ENCODE measurements at places on chromosomes 7 and 10.

- DNase-seq: no peak
These were observed 81.6 kb upstream of the SAMD8 start for GRCh38 chr10:75029857-75030256.

DNA sequence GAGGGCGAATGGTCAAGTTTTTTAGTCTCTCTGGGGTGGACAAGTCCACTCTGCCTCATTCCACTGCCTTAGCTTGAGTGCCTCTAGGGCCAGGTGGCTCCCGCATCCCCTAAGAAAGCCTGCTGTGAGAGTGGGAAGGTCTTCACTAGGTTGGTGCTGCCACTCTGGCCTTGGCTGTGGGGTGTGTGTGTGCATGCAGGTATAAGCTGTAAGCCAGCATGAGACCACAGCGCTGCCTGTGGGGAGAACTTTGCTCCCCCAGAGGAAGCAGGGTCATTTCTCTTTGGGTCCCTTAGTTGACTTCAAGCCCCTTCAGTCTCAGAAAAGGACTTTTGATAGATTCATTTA, 25.5 kb upstream of the PCBD1 start:
- no peak for DNase-seq

GRCh38 chr7:99325001-99325493, 651 bp upstream of the ARPC1A start:
- no peak for DNase-seq

DNA sequence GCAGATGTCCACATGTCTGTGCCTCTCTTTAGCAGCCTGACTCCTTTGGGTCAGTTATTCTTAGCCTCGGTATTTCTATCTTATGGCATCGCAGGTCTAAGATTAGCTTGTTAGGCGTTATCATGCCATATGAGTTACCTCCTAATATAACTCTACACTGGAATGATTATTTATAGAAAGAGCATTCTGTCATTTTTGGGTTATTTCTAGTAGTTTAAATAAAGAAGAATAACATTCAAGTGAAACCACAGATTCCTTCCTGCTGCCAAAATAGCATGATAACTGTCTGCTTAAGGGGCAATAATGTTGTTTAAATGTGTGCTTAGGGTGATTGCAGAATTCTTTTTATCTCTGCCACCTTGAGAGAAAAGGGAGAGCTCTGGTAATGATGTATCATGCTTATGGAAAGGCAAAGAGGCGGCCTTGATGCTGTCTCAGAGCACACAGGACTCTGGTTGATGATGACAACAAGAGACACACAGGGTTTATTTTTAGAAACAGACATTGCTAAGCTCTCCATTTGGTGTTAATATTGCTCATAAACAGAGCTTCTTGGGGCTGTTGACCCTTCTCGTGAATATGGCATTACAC, 10.4 kb downstream of the HDAC9 start:
- peak; percentile 50 for DNase-seq

DNA sequence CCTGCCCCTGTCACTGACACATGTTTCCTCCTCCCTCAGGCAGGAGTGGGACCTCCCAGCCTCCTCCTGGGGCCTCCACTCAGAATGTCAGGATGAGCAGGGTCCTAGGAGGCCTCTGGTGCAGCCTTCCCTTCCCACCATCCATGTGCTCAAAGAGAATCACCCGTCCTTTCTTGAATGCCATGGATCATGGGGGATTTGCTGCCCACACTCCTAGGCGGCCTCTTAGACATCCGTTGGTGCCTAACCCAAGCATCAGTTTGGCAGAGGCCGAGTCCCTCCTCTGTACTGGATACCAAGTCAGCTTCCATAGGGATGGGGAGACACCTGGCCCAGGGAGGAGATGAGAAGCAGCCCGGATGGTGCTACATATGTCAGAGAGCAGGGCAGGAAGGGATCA, 7.0 kb downstream of the NOS3 start:
- no peak for DNase-seq

- DNase-seq: no peak
These were observed 53.6 kb upstream of the CHCHD3 start for GRCh38 chr7:133135451-133135850.

- DNase-seq: no peak
These were observed 2.8 kb downstream of the CAMK2G start for GRCh38 chr10:73871295-73872189.

DNA sequence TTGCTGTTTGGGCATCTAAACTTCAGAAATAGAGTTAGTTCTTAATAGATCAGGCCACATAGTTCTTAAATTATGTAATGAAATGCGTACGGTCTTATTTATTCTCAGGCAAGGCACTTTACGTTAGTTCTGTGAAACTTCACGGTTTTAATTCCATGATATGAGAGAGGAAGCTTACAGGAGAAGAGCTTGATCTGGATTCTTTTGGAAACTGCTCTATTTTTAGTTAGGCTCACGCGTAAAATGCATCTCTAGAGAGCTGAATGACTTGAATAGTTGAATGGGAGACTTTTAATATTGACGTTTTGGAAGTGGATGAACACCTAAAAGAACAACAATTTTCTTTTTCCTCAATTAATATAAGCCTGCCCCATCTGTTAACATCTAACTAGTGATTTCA, 71.1 kb downstream of the PRKG1 start:
- no peak for DNase-seq

- no peak for DNase-seq
These were observed 20.1 kb downstream of the OSBPL3 start for GRCh38 chr7:24959735-24960485.

DNA sequence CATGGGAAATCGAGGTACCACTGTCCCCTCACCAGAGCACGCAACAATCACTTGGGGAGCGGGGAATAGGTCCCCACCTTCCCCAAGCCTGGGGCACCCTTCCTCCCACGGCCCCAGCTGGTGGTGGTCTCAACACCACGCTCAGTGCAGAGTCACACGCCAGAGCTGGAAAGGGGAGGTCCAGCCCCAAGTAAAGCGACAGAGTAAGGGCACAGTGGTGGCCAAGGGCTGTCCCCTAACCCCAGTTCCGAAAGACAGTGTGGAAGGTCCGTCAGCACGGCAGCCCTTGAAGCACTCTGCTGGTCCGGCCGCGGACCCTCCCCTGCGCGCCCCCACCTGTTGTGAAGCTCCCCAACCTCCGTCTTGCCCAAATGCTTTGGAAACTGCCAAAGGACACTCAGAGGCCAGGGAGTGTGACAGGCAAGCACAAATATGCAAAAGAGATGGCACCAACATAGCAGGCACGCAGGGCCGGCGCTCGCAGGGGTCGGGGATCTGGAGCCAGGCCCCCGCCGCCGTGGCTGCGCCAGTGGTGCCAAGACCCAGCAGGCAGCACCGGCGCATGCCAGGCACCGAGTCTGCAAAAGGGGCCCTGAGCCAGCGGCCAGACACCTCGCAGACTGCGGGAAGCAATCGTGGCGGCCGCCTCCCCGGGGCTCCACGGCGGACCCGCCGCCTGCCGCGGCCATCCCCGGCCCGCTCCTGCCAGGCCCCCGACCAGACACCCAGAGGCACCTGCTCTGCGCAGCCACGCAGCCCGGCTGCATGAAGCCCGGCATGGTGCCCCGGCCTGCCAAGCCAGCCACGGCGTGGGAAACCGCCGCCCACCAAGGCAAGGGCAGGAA, 51.6 kb upstream of the SRRM3 start:
- no peak for DNase-seq

DNA sequence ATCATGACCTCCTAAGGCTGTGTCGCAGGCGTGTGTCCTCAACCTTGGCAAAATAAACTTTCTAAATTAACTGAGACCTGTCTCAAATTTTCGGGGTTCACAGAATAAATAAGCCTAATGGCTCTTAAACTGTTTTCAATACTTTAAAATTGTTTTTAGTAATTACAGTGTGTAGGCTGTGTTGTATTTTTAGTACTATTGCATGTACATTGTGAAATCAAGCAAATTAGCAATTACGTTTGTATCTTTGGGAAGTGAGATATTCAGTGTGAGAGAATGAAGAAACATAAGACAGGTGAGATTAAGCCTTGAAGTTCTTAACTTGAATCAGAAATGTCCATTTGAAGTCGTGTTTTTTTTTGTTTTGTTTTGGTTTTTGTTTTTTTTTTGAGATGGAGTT, 4.8 kb upstream of the AKR1B10 start:
- no peak for DNase-seq

DNA sequence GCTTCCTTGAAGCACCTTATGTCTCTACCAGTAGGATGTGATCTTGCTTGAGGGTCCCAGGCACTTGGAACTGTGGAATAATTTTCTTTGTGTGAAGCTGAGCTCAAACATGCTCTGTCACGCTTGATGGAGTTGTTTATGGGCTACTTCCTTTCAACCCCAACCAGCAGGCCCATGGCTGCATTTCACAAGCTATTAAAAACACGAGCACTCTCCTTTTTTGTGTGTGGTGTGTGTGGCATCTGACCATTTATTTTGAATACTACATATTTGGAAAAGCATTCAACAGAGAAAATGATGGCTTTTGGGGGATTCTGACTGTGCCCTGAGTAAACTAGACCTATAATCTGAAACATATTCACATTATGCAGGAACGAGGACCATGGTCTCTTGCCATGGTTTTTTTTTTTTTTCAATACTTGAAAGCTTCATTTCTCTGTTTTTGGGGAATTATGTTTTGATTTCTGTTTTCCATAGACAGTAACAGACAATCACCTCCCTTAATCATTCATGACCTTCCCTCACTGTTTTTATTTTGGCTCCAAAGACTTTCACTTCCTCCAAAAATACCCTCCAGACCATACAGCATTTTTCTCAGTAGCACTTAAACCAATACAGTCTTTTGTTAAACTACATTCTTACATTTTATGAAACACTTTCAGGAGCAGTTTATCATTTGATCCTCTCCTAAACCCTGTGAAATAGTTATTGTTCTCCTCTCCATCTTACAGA, 233.6 kb upstream of the BMPER start:
- no peak for DNase-seq

DNA sequence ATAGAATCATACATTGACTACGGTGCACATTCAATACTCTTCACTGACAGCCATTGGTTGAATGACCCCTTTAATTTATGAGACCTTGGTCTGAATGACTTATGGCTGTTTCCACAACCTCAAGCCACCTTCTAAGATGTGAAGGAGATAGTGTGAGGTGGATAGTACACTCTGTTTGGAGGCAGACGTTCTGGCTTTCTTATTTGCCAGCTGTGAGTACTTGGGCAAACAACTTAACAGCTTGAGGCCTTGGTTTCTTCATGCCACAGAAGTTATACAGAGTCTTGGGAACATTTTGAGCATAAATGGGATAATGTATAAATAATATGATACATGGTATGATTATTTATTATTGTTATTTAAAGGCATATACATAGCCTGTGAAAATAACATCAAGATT, 62.0 kb downstream of the BPGM start:
- DNase-seq: no peak

DNA sequence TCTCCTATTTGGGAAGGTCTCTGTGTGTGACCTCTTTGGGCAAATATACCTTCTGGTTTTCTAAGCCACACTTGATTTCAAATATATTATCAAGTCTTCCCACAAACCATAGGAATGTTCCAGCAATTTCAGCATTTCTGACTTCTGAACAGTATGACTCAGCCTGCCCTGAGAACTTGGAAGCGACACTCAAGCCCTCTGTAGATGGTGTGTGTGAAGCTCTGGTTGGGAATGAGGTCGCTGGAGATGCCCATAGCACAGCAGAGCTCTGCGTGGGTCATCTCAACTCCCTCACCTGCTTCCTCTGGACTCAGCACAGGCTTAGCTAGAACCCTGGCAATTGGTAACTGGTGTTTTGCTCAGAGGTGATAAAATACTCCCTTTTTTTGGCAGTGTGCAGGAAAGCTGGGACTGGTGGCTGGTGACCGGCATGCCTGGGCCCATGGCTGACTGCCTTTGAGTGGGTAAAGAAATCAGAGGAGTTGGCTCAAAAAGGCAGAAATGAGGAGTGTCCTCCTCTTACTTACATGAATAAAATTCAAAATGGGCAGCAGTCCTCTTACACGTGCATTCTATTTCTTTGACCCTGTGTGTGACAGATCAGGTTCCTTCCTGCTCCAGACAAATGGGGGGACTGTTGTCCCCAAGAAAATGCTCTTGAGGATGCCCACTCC, 87.5 kb upstream of the NRP1 start:
- DNase-seq: peak; percentile 92

DNA sequence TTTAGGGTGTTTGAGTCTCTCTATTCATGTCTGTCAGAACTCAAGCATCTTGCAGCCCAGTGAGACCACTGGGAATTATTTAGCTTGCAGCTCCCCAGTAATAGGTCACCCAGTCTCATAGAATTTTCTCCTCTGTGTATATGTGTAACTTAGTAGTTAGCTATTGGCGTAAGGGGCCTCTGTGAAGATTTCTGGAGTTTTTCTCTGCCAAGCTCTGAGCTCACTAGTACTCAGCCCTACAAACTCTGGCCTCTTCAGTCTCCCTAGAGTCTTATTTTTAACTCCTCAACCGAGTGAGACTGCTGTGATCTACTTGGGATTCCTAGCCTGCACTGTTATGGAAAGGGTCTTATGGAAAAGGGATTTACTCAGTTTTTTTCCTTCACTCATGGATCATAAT, 90.2 kb downstream of the PPP1R9A start:
- DNase-seq: no peak

DNA sequence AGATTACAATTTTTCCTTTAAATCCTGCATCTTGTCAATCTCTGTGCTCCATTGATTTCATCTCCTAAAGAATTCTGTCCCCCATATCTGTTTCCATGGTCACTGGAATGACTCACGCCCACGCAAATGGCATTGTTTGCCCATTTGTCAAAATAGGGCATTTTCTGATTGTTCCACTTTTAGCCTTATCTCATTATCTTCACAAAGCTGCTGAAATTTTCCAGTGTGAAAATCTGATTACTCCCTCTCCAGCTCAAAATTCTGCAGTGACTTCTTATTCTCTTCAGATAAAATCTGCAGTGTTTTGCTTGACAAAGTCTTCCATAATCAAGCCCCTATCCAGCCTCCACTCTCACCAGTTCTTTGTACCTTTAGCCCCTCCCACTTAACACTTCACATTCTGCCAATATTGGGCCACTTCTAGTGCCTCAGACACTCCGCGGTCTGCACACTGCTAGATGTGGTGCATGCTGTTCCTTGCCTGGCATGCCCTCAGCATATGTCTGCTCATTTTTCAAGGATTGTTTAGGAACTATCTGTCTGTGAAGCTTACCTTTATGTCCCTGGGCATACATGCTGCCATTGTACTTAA, 33.9 kb upstream of the CTTNBP2 start:
- no peak for DNase-seq

GRCh38 chr10:31590023-31590800, 271.2 kb downstream of the ZEB1 start:
- DNase-seq: no peak

Data from AG08395 (cell line).